ENCODE measurements at places on chromosomes 5 and 9.

DNA sequence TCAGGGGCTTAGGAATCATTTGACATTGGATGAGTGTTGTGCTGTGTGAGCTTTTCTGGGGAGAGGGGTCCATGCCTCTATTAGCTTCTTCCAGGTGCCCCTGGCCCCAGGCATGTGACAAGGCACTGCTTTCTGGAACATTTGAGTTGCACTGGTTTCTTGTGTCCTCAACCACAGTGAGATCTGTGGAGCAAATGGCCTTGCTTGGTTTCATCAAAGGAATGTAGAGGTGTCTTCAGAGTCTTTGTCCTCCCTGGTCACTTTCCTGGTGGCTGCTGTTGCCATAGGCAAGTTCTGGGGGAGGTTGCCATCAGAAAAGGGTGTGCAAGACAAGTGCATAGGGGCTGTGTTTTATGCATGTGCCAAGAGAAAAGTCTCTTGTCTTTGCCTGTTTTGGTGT, 157.5 kb downstream of the MACROH2A1 start:
- no peak for DNase-seq

GRCh38 chr5:3526551-3527185, 69.0 kb upstream of the IRX1 start:
- DNase-seq, result no peak

DNA sequence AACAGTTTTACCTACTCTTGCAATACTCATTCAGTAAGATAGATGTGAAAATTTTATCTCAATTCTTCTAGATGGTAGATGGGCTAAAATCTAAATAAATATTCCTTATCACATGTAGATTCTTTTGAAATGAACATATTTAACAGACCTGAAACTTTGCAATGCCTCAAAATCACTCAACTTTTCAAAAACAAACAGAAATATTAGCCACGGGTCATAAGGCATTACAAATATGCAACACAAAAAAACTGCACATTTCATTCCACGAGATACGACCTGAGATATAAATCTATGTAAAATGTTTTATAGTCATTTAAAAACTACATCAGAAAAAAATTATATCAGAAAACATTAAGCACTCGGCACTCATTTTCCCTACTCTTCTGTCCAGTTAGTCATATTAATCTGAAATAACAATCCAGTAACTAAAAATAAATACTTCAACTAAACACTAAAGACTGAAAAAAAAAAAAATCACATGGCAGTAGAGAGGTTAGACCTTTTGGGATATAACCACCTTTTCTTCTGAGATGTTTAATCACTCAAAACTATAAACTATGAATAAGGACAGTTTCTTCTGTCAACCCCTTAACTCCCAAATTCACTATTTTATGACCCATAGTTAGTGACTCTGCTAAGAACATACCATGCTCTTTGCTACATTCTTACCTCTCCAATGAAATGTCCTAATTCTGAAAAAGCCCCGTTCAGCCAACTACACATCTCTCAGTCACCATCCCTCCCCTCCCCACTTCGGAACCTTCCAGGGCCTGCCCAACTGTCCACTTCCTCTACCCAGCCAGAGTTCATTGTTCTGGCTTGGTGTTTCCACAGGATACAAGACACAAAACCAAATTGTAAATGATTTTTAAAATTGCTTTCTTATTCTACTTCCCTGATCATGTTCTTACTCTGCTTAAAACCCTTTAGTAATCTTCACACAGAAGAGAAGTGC, 6.4 kb downstream of the HOMER1 start:
- DNase-seq, result no peak

DNA sequence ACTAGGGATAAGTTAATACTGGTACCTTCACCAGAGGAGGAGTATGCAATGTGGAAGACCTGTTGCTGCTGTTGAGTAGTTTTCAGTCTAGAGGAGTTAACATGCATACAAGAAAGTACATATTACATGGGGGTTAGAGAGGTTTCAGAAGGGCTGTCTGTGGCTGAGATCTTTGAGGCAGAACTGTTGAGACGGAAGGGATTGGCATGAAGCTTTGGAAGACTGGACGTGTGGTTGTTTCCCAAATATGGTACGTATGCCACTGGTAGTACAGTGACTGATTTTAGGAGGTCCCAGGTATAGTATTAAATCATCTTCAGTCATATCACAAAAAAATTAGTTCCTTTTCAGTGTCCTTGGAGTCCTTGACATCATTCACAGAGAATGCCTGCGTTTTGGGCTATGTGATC, 17.6 kb downstream of the TNFAIP8 start:
- no peak for DNase-seq

GRCh38 chr5:76521240-76521758, 101.9 kb downstream of the F2RL2 start:
- DNase-seq, result no peak
